ENCODE measurements at places on chromosomes 2 and 18.
A peak's percentile ranks its signal among the peaks of the same experiment; 100 is the strongest.

GRCh38 chr2:137950238-137950637 lies 14.0 kb upstream of the HNMT start:
- no peak for DNase-seq

DNA sequence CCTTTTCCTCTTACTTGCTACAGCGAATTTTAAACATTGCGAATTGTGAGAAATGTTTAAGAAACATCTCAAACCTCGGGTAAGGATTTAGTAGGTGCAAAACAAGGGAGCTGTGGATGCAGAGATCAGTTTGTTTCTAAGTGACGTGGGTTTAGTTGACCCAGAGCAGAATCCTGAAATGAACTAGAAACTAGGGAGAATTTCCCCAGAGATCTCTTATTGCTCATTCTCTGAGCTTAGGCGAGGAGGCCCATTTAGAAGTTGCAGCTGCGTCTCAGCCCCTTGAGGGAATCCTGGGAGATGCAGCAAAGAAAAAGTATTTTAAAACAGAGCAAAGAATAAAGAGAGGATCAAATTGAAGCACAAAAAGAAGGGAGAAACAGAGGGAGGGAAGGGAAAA lies 29.3 kb downstream of the FAM124B start:
- no peak for DNase-seq

GRCh38 chr2:88038263-88039105 lies 17.1 kb downstream of the KRCC1 start:
- DNase-seq, result peak; percentile 74

GRCh38 chr2:65383541-65384488 lies 48.6 kb downstream of the SPRED2 start:
- peak; percentile 15 for DNase-seq

GRCh38 chr2:179193759-179194394 lies 70.8 kb downstream of the SESTD1 start:
- DNase-seq, result no peak

- DNase-seq, result peak; percentile 36
These were observed 160.4 kb downstream of the KLHL29 start for GRCh38 chr2:23545396-23545795.

DNA sequence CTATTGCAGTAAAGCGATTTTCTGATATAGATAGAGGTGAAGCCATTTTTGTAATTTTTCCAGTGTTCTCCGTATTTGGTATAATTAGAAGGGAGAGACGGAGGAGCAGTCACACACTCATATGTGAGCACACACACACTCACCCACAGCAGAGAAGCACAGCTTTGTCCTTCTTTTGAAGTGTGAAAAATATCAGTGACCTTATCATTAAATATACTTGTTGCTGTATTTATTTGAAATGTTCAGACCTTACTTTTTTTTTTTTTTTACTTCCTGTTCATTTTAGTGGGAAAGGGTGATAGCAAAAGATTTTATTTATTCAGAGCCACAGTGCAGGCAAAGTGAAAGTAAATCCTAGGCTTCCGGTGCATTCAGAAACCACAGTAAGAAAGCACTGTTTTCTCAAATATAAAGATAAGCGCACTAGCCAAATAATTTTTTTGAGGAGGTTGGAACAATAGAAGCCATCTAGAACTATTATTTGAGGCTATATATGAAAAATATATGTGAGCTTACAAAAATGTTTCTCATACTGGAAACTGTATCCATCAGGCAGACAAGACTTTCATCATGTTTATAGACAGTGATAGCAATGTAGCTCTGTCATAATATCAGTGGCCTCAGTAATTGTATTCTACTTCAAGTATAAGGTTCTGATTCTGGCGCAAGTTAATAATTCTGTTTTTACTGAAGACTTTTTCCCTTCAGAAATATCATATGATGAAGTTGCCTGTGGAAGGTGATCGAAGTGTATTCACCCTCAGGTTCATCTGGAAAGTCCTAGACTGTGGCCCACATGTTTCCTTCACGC lies 37.2 kb downstream of the TSHZ1 start:
- peak; percentile 73 for DNase-seq

GRCh38 chr2:219198974-219199373 lies 7.6 kb upstream of the ZFAND2B start:
- DNase-seq, result no peak

- DNase-seq, result no peak
These were observed 99.6 kb downstream of the BABAM2 start for GRCh38 chr2:27990030-27990590.

DNA sequence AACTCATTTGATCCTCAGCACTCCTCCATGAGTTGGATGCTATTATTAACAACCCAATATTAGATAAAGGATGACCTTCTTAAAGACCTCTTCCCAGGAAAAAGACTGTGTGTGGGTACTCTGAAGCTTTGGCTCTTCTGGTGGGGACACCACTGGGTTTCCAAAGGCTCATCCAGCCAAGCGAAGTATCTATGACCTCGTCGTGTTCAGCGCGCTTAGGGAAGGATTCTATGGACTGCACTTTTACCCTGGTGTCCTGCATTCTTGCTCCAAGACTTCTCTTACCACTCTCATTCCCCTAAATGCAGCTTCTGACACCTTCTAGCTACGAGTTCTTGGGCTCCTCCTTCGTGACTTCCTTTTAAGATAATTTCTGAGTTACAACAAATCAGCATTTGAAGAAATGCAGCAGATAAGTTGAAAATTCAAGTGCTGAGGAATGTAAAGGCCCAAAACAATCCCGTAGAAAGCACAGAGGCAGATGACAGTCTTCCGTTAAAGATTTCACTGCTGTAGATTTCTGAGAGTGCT lies 673 bp upstream of the HNMT start:
- no peak for DNase-seq

DNA sequence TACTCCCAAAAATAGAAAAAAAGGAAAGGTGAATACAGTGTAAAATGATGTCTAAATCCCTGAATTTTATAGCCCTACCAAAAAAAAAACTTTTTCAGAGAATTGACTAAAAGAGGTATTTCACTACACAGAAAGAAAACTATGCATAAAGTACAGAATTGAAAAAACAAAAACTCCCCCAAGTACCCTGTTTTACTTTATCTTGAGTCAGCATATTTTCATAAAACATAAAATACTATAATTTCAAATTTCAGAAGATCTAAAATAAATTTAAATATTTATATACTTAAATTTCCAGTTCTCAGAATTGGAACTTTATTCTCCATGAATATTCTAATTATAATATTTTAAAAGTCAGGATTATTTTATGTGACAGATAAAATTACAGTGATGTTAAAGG lies 10.1 kb downstream of the NCKAP1 start:
- DNase-seq, result no peak

DNA sequence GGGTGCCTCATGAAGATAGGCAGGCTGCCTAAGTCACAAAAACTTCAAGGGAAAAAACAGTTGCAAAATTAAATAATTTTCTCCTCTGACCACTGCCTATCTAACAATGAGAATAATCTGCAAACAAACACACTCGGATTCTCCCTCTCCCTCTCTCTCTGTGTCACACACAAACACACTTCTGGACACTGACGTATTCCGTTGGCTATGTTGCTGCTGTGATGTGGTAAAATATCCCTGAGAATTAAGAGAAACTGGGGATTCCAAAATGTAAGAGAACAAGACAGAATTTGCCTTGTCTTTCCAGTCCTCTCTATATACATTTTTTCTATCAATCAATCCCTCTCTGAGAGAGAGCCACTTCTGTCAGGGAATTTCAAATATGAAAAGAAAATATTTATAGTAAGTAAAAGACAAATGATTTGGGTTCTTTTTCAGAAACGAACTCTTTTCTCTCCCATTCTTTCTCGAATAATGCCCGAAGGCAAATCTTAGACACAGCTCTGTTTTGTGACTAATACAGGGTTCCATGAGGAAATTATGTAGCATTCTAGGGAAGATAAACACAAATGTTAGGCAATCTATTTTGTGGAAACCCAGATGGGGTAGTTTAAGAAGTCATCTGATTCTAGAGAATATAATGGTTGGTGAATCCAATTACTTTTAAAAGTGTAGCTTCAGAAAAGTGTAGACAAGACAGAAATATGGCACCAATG lies 310.3 kb upstream of the CYP26B1 start:
- DNase-seq, result peak; percentile 73

DNA sequence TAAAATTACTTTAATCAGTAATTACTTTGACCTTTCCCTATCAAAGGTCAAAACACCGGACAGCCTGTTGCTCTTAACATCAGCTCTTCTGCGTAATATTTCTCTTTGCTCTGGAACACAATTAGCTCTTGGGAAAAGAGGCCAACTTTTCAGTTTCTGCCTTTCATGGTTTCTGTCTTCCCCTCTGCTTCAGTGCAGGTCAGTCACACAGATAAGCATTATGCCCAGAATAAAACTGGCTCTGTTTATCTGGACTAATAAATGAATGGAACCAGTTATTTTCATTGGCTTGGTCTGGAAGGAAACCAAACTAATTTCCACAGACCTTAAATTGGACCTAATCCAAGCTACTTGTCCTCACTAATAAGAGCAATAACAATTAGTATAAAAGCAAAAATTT lies 26.2 kb upstream of the GALNT3 start:
- no peak for DNase-seq

- DNase-seq, result peak; percentile 81
These were observed 7.0 kb downstream of the CTIF start for GRCh38 chr18:48545757-48546321.

DNA sequence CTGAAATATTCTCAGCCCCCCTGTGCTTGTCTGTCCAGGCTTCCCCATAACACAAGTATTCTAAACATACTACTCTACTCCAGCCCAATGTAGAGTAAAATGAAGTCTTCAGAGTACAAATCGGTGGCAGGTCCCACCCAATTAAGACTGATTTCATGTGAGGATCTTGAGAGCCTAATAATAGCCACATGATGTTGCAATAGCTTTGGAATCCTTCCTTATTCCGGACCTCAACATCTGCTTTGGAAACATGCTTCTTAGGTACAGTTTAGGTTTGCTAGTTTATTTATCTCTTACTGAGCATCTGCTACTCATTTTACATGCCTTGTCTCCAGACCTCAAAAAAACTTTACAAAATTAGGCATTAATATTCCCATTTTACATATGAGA lies 207.3 kb upstream of the RAB6C start:
- no peak for DNase-seq

DNA sequence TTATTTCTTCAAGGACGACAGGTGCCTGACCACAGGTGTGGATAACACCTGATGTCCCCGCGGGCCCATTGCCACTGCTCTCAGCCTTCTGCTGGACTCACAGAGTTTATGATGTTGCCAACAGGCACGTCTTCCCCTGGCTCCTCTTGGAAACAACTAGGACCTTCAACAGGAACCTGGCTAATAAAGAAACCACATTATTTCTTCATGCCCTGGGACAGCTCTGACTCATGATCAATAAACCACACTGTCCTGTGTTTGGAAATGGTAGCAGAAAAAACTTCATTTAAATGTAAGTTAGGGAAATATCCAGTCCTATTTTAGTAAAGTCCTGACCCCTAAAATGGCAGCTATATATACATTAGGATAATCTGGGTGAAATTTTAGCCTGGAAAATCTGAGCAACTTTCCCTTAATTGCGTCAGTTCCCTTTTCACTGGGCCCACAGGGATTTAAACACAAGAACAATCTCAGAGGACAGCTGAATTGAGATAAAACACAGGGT lies 158.9 kb downstream of the VAPA start:
- no peak for DNase-seq

- DNase-seq, result no peak
These were observed 185.4 kb upstream of the SKOR2 start for GRCh38 chr18:47436871-47437270.

- peak; percentile 29 for DNase-seq
These were observed 66.8 kb downstream of the PDE11A start for GRCh38 chr2:178005756-178006155.

Data from adipocyte (in vitro differentiated cells).